ENCODE measurements at places on chromosomes 11 and 22.

DNA sequence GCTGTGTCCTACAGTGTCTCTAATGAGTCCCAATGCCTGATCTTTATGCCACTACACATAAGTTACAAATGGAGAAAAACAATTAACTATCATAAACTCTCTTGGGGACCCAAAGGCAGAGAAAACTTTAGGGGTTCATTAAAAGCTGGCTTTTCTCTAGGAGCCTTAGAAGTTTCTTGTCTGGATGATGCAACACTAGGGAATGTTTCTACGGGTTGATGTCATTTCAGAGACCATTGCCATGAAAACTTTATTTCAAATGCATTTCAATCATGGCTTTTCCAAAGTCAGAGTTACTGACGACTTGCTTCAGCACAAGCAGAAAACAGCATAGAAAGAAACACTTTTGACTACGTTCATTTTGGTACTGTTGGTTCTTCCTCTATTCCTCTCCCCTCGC lies 8.5 kb upstream of the OR8B12 start:
- no peak for DNase-seq

- DNase-seq: no peak
Measured at GRCh38 chr11:833114-833791, 501 bp downstream of the CD151 start.

DNA sequence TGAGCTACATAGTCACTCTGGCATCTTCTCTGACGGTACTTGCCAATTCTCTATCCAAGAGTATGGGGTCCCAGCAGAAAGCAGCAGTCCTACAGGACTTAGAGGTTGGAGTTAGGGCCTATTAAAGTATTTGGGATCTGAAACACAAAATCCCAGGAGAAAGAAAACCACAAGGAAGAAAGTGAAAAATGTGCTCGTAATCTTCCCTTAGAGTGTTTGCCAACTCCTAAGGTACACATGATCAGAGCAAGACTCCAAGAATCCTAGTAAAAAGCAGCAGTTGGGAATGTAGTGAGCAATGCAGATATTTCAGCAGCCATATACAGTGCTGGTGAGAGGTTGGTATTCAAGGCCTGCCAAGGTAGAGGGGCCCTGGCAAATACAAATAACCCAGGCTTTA lies 71.6 kb downstream of the EXT2 start:
- no peak for DNase-seq

GRCh38 chr11:68750195-68751003 lies 921 bp downstream of the TESMIN start:
- DNase-seq: no peak

DNA sequence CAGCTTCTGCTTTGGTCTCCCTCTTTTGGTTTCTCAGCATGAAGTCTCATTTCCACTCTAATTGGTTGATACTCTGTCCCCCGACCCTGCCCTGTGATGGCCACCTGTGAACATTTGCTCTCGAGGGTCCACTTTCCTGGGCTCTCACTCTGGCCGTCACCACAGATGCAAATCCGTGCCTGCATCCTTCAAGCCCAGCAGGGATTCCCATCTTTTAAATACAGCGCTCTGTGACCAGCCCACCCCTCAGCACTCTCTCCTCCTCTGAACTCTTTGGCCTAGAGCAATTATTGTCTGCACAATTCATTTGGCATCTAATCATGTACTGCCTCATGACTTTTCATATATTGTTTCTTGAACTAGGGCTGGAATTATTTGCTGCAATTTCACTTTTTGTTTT lies 26.0 kb downstream of the PKNOX2 start:
- no peak for DNase-seq

- no peak for DNase-seq
Measured at GRCh38 chr11:120766318-120766717, 254.8 kb downstream of the GRIK4 start.

GRCh38 chr22:32999039-32999815 lies 59.0 kb downstream of the SYN3 start:
- no peak for DNase-seq

GRCh38 chr11:57815476-57815875 lies 53.9 kb downstream of the CTNND1 start:
- no peak for DNase-seq

DNA sequence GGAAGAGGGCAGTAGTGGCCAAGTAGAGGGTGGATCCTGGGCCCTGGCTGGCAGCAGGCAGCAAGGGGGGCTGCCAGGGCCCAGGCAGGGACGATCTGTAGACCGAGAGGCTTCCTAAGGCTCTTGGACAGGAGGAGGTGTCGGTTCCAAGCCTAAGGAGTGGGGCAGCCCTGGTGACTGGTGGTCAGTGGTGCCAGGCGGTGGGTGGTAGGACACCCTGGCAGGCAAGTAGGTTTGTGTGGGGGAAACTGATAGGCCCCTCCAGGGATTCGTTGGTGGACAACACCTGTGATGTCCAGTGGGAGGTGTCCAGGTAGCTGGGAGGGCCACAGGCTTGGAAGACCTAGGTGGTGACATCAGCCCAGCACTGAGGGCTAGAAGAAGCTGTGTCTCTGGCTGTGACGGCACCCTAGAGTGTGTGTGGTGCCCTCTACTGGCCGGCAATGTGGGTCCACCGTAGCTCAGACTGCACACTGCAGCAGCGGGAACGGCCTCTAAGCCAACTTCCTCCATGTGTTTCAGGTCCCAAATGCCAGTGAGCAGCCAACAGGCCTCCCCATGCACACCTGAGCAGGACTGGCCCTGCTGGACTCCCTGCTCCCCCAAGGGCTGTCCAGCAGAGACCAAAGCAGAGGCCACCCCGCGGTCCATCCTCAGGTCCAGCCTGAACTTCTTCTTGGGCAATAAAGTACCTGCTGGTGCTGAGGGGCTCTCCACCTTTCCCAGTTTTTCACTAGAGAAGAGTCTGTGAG lies 9.4 kb upstream of the SAMM50 start:
- peak; percentile 43 for DNase-seq

DNA sequence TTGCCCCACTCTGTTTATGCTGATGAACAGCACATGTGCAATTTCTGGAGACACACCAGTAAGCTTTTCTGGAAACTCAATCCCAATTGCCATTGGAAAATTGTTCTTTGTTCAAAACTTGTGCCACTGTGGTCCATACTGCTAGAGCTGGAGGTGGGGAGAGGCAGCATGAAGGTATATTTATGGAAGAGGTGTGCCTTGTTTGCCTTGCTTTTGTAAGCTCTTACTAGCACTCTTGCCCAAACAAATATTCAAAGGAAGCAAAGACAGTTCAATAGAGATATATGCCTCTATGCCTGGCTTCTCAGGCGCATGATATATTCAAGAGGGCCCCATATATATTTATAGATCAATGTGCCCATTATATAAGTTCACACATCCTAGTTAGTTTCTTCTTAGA lies 42.7 kb downstream of the TIMP3 start:
- DNase-seq: no peak

DNA sequence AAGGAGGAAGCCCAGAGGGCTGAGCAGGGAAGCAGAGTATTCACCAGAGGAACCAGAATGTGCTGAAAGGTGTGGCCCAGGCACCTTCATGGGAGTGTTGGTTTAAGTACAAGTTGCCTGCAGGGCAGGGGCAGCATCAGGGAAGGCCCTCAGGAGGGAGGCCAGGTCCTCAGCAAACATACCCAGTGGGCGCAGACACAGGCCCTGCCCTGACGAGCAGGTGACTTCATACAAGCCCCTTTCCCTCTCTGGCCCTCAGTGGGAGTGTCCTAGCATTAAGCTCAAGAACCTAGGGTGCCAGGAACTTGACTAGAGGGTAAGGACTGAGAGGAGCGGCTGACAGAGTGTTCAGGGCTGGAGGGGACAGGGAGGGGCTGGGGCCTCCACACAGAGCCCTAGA lies 7.5 kb upstream of the CASTOR1 start:
- no peak for DNase-seq

DNA sequence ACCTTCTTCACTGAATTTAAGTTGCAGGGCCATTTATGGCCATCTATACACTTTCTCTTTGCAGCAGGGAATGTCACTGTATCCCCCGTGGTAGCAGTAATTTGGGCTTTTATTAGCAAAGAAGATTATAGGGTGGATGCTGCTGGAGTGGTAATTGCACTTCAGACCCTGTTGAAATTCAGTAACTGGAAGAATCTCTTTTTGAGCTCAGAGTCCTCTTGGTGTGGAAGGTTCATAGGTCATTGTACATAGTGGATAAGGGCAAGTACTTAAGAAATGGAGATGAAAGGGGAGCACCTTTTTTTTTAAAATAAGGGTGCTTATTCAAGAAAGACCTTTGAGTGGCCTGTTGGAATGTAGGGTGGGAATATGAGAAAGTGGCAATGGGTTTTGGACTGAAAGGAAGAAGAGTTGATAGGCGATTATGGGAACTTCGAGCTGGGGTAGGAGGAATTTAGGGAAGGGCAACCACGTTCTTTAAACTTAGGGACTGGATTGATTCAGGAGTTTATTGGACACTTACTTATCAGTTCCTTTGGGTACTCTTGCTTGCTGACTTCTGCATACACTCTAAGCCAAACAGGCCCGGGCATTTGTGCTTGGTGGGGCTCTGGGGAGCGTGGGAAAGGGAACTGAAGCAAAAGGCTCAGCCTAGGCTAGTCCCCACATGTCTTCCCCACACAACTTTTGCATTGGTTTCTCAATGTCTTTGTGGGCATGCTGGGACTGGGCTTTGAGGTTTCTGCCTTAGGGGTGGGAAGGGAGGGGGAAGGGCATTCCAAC lies 26.5 kb downstream of the CTNND1 start:
- no peak for DNase-seq

- no peak for DNase-seq
Measured at GRCh38 chr22:38820020-38820419, 23.8 kb downstream of the NPTXR start.

GRCh38 chr11:100930185-100930778 lies 199.3 kb downstream of the PGR start:
- DNase-seq: no peak

DNA sequence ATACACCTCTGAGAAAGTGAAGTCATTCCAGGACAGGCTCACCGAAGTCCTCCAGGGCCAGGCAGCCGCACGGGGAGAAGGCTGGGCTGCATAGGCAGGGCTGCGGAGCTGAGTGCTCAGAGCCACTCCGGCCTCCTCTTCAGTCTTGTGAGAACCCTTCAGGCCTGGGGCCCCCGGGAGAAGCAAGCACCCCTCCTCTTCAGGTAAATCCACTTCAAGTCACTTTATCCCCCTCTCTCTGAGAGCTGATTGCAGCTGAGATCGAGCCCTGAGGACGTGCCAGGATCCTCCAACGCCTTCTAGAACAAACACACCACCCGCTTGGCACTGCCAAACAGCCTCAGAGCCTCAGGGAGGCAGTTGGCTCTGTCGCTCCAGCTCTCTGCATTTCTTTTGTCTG lies 1526.3 kb downstream of the BRD1 start:
- no peak for DNase-seq

DNA sequence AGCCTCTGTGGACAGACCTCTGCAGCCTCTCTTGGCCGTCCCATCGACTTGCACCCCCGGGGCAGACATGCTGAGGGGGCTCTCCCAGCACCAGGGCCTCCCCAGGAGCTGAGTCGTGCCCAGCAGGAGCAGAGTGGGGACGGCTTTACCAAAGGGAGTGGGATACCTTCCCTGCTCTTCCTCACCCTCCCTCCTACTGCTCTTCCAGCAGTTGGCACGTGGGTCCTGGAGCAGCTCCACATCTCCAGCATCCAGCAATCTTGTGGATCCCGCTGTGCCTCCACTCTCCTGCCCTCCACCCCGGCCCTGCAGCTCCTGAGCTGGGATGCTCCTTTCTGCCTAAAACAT lies 854.0 kb downstream of the BRD1 start:
- no peak for DNase-seq

GRCh38 chr11:19769820-19770219 lies 57.2 kb downstream of the NAV2 start:
- DNase-seq: no peak

DNA sequence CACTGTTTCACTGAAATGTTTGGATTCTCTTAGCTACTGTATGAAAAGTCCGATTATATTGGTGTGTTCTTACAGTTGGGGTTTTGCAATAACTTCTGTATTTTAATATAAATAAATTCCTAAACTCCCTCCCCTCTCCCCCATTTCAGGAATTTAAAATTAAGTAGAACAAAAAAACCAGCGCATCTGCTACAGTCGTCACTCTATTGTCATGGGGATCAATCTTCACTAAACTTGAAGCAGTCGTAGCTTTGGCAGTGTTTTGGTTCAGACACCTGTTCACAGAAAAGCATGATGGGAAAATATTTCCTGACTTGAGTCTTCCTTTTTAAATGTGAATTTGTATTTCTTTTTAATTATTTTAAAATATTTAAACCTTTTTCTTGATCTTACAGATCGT lies 9.4 kb downstream of the PIWIL3 start:
- no peak for DNase-seq

GRCh38 chr11:46896719-46897406 lies 21.5 kb downstream of the LRP4 start:
- DNase-seq: no peak

DNA sequence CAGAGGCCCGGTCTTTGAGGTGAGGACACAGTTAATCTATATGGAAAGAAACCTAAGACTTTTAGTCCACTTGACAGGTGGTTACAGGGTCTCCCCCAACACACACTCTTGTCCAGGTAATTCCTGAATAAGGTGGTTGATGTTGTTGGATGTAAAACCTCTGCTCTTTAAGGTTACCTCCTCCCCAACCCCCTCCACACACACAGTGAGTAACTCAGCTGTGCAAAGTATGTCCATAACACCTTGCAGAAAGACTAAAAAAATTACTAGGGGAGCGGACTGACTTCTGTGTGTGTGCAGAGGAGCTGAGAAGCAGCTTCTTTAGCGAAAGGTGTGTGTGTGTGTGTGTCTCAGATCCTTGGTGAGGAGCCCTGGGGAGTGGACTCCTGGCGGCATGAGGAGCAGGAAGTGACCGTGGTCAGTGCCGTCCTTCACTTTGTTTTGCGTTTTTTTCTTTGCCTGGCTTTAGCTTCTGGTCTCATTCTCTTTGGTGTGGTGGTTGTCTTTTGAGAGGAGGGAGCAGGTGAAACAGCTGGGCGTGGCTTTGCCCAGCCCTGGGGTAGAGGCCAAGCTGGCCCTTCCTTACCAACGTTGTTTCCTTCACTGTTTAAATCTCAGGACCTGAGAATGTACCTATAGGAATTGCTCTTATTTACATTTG lies 1.7 kb downstream of the ZBED4 start:
- no peak for DNase-seq

DNA sequence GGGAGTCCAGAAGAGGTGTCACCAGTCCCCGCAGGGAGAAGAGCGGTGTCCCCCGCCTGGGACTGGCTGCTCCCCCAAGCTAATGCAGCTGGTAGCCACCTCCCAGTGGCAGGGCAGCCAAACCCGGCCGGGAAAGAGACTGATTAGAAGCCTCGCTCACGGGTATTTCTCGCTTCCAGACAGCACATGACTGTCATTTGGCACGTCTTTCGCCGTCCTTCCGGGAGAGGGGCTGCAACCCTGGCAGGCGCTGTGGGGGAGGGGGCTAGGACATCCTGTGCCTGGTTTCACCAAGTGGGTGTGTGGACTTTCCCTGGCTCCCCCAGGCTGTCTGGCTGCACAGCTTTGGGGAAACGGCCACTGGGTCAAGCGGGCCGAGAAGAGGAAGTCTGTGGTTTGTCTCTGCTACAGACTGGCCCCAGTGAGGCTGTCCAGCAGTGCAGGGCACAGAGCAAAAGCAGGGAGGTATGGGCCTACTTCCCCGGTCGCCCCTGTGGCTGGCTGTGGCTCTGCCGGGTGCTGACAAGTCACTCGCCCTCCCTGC lies 3.8 kb downstream of the CD81 start:
- no peak for DNase-seq
